Activated CD8-positive, alpha-beta T cell treated with anti-CD3 and anti-CD28 coated beads for 36 hours (primary cell): ENCODE measurements at places on chromosomes 5 and 9. TPM values are rescaled to one million over a fixed set of nuclear protein-coding genes. Genes with fewer than 3 reads are reported as not detected.

The PCDHB15 gene
- total RNA-seq, result not detected

The CDK9 gene
- 86.2 TPM for total RNA-seq

The NME5 gene
- not detected for total RNA-seq

The COL23A1 gene
- total RNA-seq, result 0.11 TPM

The ELP1 gene
- 28.7 TPM for total RNA-seq

The RETREG1 gene
- 31.7 TPM for total RNA-seq

The EDIL3 gene
- not detected for total RNA-seq

DNA sequence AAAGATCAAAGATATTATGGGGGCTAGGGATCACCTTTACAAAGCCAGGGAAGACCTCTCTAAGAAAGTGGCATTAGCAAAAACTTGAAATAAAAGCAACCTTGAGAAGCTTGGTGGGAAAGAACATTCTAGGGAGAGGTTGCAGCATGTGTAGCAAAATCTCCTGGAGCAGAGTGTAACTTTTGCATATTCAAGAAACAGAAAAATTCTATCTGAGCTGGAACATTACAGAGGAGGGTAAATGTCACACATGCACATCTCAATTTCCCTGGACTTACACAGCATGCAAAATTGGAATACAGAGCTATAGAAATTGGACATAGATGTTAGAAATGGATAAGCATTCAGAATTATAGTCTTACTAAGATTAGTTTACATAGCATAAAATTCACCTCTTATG, 510.0 kb downstream of the CETN3 start:
- no peak for DNase-seq

GRCh38 chr5:127615916-127616315, 33.0 kb upstream of the CTXN3 start:
- no peak for DNase-seq

DNA sequence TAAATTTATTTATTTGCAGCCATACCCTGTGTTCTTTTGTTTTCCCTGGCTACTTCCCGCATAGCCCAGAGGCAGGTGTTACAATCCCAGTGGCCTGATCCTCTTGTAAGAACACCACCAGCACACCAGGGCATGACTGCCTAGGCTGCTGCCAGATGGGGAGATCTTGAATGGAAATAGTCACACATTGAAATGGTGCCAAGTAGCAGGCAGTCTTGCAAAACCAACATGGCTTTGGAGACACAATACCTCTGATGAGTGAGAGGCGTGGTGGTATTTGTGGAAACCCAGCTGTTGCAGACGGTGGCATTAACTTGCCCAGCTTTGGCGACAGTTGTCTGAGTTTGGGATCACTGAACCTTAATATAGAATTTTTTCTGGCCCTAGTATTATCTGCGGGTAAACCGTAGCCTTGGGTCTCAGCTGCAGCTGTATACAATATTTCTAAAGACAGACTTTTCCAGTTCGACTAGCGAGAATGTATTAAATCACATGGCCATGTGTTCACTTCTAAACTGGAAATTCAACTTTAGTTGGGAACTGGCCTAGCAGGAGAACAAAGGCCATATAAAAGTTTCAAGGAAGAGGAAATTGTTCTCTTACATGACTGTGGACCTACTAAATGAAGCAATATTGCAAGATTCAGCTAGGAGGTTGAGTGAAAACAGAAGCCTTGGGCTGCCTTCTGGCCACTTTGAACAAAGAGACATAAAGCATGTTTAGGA, 277.0 kb downstream of the SMARCA2 start:
- no peak for DNase-seq

DNA sequence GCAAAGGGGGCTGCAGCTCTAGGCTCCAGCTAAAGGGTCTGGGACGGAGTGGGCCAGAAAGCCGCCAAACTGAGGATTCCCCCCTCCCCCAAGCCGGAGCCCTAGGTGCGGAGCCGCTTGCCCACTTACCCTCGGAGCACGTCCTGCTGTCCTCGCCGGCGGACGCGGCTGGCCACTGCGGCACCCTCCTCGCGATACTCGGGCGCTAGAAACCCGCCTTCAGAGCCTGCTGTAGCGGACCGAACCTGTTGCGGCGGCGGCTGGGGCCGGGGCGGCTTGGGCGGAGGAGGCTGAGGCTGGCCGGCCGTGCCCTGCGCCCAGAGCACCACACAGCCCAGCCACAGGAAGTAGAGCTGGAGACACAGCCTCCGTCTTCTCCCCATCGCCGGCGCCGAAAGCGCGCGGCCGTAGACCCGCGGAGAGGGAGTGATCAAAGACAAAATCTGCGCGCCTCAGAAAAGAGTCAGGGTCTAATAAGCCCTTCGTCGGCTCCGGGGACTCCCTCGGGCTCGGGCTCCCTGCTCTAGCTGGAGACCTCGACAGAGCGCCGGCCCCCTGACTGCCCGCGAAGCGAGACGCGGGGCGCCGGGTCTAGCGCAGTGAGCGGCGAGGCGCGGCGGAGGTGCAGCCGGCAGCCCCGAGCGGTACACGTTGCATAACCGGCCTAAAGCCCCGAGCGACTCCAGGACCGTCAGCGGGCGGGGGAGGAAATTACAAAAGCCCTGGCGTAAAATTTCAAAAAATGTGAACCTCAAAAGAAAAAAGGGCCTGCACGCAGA, 635 bp downstream of the FBN2 start:
- DNase-seq, result peak; percentile 4

GRCh38 chr5:7638456-7638855, 212.5 kb downstream of the CFAP90 start:
- DNase-seq, result no peak

GRCh38 chr5:129747572-129748407, at the start of gene MINAR2:
TSS of gene MINAR2 (plus strand) at chr5:129748094. CDS start at chr5:129748191, 97 bp downstream.
- no peak for DNase-seq

DNA sequence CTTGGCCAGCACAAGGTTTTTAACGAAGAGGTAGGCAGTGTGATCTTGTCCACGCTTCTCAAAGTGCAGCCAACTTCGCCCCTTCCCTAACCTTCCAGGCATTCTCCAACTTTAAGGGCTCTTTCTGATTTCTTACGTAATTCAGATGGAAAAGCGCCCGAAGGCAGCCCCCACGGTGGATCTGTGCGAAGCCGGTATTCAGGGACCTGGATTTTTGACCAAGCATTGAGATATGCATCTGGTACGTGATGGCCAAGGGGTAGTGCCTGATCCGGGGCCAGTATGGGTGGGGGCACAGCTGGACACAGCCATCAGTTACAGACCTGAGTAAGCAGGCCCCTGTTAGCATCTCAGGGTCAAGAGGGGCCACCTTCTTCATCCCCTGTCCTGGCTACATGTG, 80.0 kb downstream of the AMBP start:
- no peak for DNase-seq

- DNase-seq, result no peak
Observed at GRCh38 chr9:23117616-23118015, 671.0 kb downstream of the DMRTA1 start.

DNA sequence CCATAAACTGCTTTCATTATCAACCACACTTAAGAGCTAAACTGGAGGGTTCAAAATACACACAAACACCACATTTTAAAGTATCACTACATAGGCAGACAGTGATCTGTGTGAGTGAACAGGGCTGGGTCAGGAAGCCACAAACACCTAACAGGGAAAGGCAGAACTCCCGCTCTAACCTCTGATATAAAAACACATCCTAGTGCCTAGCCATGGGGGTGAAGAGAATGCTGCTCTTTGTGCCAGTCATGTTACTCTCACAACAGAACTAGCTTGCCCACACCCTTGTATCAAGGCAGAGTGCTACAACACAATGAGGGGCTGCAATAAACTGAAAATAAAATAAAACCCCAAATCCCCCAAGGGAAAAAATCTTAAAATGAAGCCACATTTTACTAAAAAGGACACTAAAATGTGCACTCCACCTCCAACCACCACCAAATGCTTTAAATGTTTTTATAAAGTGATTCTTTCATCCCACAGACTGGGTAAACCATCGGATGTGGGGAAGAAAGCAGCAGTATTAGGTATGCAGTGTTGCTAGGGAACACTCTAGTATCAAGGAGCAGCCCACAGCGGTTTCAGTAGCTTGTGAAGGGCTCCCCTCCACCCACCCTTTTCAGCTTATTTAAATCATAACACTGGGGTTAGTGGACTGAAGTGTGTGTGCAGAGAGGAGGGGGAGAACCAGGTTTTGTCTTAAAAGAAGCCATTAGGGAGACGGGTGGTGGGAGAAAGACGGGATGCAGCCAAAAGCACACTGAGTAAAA, 64.5 kb downstream of the TMEM161B start:
- DNase-seq, result peak; percentile 68

- DNase-seq, result no peak
Observed at GRCh38 chr5:119895066-119895465, 265.7 kb downstream of the FAM170A start.

GRCh38 chr5:117792476-117792875, 1195.9 kb downstream of the DTWD2 start:
- DNase-seq, result no peak
